Karpas-422 (cell line): ENCODE measurements at places on chromosomes 16 and 17.
A peak's percentile ranks its signal among the peaks of the same experiment; 100 is the strongest.

DNA sequence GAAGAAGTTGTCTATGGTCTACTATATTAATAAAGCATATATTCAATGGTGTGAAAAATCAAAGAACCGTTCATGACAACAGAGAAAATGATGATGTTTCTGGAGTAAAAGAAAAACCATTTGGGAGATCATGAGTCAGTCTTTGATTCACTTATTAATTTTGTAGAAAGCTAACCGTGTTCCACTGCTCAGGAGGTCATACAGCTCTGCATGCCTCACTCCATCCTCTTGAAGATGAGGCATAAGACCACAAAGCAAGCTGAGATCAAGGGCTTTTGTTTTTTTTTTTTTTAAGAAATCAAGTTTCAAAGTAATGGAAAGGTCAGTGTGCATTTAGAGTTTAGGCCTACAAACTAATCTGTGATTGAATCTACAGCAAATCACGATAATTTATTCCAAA lies 206.4 kb downstream of the CEP112 start:
- DNase-seq, result no peak

GRCh38 chr16:19923396-19923795 lies 38.7 kb upstream of the GPRC5B start:
- DNase-seq, result no peak

DNA sequence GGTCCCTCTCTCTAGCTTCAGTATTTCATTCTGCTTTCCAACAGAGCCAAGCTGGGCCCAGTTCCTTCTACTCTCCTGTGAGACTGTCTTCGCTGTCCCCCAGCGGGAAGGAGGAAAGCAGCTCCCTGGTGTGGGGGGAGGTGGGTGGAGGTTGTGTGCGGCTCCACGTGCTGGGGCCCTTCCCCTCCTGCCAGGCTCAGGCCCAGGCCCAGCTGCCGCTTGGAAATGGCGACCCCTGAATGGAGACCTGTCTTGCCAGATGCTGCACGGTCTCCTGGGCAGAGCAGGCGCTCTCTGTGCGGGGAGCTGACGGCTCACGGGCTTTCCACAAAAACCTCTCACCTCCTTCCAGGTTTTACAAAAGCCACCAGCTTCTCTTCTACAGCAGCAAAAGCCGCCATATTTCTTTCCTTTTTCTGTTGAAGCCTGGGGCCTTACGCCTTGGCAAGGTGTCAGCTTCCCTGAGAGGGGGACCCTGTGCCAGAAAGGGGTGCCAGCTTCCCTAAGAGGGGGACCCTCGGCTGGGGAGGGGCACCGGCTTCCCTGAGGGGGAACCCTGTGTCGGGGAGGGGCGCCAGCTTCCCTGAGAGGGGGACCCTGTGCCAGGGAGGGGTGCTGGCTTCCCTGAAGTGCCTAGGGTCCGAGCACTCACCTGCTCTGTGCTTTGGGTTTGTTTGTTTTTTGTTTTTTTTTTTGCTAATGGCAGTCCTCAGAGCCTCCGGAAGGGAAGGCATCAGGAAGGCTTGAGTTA lies 47.5 kb downstream of the ZNF778 start:
- DNase-seq, result no peak

- no peak for DNase-seq
These were observed 1.5 kb downstream of the C17orf114 start for GRCh38 chr17:4800462-4801196.

- DNase-seq, result no peak
These were observed 5.2 kb downstream of the IL32 start for GRCh38 chr16:3070608-3071111.

DNA sequence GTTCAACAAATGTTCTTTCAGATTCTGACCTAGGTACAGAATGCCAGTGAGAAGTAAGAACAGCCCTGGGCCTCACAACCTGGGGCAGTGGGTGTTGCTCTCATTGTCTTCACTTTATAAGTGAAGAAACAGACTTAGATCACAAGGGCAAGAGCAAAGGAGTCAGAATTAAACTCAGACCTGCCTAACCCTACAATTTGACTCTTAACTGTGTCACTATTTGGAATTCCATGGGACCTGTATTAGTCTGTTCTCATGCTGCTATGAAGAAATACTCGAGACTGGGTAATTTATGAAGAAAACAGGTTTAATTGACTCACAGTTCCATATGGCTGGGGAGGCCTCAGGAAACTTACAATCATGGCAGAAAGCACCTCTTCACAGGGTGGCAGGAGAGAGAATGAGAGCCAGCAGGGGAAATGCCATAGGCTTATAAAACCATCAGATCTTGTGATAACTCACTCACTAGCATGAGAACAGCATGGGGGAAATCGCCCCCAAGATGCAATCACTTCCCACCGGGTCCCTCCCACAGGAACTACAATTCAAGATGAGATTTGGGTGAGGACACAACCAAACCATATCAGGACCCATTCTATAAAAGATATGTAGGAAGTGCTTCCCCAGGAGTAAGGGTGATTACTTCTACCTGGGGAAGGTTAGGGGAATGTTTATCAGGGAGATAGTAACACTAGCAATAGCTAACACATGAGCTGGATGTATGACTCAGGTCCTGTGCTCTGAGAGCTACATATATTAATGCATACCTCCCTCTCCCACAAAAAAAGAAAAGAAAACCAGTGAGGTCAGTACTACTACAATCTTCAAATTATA lies 270.1 kb downstream of the SOX9 start:
- no peak for DNase-seq

GRCh38 chr17:66301864-66302741 lies at the start of gene PRKCA:
Gene PRKCA, plus strand, starts transcription at chr17:66302613.
- DNase-seq, result peak; percentile 85

- DNase-seq, result no peak
These were observed 264.3 kb downstream of the CPPED1 start for GRCh38 chr16:12539185-12539929.

DNA sequence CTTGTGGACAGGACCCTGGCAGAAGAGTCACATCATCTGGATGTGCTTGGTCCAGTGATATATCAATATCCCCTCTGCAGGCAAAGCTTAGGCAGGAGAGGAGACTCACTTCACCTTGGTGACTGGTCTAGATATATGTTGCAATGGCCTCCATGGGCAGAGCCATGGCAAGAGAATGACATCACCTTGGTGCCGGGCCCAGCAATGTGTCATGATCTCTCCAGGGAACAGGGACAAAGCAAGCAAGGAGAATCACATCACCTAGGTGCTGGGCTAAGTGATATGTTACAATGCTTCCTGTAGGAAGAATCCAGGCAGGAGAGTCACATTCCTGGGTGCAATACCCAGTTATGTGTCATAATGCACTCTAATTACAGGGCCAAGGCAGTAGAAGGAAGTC lies 2106.2 kb downstream of the TP53TG3F start:
- no peak for DNase-seq

GRCh38 chr16:29011112-29011511 lies 26.3 kb downstream of the LAT start:
- peak; percentile 52 for DNase-seq

GRCh38 chr17:66381701-66382362 lies 79.4 kb downstream of the PRKCA start:
- no peak for DNase-seq

DNA sequence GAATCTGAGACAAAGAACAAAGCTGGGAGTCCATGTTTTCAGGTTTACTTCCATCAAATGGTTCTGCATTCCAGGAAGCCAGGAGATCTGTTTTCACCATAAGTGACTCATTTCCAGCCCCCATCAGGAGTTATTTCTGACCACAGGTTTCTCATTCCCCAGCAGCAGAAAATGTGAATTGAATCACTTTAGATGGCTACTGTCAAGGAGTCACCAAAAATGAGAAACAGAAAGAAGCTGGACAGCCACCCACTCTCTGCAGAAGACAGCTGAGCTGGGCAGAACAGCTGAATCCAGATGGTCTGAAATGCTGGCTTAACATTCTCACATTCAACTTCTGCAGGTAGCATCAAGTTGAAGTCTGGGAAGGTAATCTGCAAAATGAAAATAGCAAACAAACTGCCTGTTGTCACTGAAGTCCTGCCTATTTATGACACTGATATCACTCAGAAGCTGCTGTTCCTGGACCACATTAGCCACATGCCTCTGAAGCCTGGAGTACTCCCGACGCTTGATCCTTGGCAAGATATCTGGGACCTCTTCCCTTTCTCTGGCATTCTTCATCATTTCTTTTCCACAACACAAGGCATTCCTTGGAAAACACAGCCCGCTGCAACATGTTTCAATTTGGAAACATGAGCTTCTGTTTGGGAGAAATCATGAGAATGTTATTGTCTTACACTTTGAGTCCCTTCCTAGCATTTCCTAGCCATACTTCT lies 15.3 kb downstream of the CCL11 start:
- DNase-seq, result no peak

- DNase-seq, result no peak
These were observed 457.3 kb upstream of the HSBP1 start for GRCh38 chr16:83350481-83350880.

DNA sequence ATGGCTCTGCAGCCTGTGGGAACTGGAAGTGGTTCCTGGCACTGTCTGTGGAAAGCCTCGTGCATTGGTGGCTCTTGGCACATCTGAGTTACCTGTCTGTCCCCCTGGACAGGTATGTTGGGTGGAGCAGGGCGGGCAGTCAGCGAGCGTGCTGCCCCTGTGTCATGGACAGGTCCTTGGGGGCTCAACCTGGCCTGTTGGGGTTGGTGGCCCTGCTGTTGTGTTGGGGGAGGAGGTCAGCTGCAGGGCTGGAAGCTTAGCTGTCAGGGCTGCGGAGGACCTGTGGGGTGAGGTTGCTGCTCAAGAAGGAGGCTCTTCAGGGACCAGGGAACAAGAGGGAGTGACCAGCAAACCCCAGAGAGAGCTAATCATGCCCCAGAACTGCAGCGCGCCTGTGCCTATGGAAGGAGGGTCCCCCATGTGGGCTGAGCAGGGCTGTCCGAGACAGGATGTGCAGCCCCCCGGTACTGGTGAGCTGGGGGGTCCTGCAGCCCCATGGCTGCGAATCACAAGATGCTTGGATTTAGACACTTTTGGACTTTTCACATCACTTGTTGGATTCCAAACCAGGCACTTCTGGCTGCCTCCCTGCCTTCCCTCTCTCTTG lies 7.2 kb downstream of the NKD1 start:
- no peak for DNase-seq

GRCh38 chr17:64063766-64064224 lies 43.4 kb upstream of the ICAM2 start:
- peak; percentile 63 for DNase-seq
